ENCODE measurements at places on chromosomes 5 and 9. TPM values are rescaled to one million over a fixed set of nuclear protein-coding genes. Genes with fewer than 3 reads are reported as not detected.

The MEF2C gene
- polyA plus RNA-seq, result 5.3 TPM

The NR2F1 gene
- 22.8 TPM for polyA plus RNA-seq

The ADRB2 gene
- 0.92 TPM for polyA plus RNA-seq

The OR1Q1 gene
- polyA plus RNA-seq, result not detected

The SPATA31A3 gene
- not detected for polyA plus RNA-seq

The ADAMTSL2 gene
- polyA plus RNA-seq, result 20.0 TPM

The FBLL1 gene
- polyA plus RNA-seq, result not detected

The IL13 gene
- polyA plus RNA-seq, result not detected

The ITGA1 gene
- 13.3 TPM for polyA plus RNA-seq

The C9orf50 gene
- 2.8 TPM for polyA plus RNA-seq

The RALGPS1 gene
- 9.4 TPM for polyA plus RNA-seq

The DNAJB5 gene
- polyA plus RNA-seq, result 9.7 TPM

The TRAF1 gene
- 3.1 TPM for polyA plus RNA-seq

The IL17B gene
- 4.7 TPM for polyA plus RNA-seq

The OLFM1 gene
- polyA plus RNA-seq, result 2.9 TPM

The PCDHA6 gene
- 0.80 TPM for polyA plus RNA-seq

The WDR41 gene
- 16.0 TPM for polyA plus RNA-seq

All from kidney (tissue), 22 donors.